ENCODE measurements at places on chromosomes 6 and 20. TPM values are rescaled to one million over a fixed set of nuclear protein-coding genes. Genes with fewer than 3 reads are reported as not detected.

PSORS1C2 gene
- not detected for total RNA-seq

CDH4 gene
- under 0.01 TPM for total RNA-seq

PTPRT gene
- under 0.01 TPM for total RNA-seq

GLP1R gene
- total RNA-seq, result 0.14 TPM

EBF4 gene
- 31.0 TPM for total RNA-seq

SIRT5 gene
- total RNA-seq, result 8.4 TPM

KIAA1755 gene
- 13.9 TPM for total RNA-seq

GRCh38 chr20:3812259-3812681 lies 8.1 kb upstream of the AP5S1 start:
- peak overlapping the region; percentile 86 for H3K27ac ChIP-seq
- no peaks in the 10 kb centered on the region for H3K36me3 ChIP-seq
- peak; percentile 64 for DNase-seq
- H3K4me3 ChIP-seq, result no peak overlapping the region
- peaks cover 50% of the 10 kb centered on the region for H3K4me1 ChIP-seq
- H3K27me3 ChIP-seq, result no peaks in the 10 kb centered on the region

DNA sequence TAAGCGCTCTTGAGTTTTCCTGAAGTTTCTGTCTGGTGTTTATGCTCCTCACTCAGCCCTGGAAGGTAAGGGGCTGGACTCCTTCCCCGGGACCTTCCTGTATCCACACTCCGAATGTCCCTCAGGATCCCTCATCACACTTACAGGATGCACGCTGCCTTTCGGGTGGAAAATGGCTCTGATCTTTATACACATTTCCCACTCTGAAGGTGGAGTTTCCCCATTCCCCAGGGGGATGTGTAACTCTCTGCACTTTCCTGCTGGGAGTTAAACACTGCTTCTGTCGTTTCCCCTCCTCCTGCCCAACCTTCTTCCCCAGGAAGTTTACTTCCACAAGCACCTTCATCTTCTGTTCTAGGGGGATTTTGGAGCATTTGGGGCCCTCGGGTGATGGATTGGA lies 17.1 kb upstream of the IGF2R start:
- H3K36me3 ChIP-seq, result no peaks in the 10 kb centered on the region
- H3K4me1 ChIP-seq, result no peaks in the 10 kb centered on the region
- H3K4me3 ChIP-seq, result no peak overlapping the region
- H3K27me3 ChIP-seq, result peaks cover 5% of the 10 kb centered on the region
- H3K27ac ChIP-seq, result no peak overlapping the region

DNA sequence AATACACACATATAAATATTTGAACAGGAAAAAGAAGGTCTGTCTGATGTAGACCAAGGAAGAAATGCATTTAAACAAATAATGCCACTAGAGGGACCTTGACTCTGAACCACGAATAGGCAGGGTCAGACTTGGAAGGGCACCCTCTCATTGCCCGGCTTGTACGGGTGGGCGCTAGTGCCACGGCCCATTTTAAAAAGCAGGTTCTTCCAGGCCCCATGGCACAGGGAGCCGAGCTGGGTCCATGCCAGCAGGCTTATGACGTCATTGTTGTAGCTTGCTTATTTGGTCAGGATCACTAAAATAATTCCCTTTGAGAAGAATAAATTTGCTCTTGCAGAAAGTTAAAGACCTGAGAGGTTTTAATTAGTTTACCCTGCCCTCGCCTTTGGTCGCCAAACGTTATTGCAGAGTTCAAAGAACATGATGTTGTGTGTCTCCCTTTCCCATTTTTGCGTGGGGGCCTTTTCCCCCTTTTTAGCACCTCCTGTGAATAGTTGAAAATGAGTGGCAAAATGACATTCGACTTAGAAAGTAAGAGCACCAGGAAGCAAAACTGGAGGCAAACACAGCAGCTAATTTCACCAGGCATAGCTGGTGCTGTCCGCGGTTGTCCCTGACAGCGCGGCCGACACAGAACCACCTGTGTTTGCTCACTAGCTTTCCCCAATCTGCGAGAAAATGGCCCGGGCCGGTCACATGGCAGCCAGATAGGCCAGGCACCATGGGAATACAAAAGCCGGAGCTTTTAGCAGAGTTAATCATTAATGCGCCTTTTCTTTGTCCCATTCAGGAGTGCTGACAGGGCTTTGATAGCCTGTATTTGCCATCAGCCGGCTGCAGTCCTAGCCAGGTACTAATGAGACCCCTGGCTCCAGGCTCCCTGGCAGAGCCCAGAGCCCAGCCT lies 93.8 kb downstream of the FOXA2 start:
- no peaks in the 10 kb centered on the region for H3K36me3 ChIP-seq
- H3K4me3 ChIP-seq, result no peak overlapping the region
- H3K27ac ChIP-seq, result no peak overlapping the region
- no peaks in the 10 kb centered on the region for H3K4me1 ChIP-seq
- peak; percentile 50 for DNase-seq

GRCh38 chr20:15487030-15487429 lies 1086.2 kb downstream of the KIF16B start:
- H3K4me1 ChIP-seq, result no peaks in the 10 kb centered on the region
- no peaks in the 10 kb centered on the region for H3K36me3 ChIP-seq
- no peak for DNase-seq
- H3K27me3 ChIP-seq, result no peaks in the 10 kb centered on the region

GRCh38 chr6:48417927-48418326 lies 306.9 kb upstream of the PTCHD4 start:
- no peaks in the 10 kb centered on the region for H3K4me1 ChIP-seq
- no peak for DNase-seq
- no peak overlapping the region for H3K27ac ChIP-seq
- H3K36me3 ChIP-seq, result no peaks in the 10 kb centered on the region

DNA sequence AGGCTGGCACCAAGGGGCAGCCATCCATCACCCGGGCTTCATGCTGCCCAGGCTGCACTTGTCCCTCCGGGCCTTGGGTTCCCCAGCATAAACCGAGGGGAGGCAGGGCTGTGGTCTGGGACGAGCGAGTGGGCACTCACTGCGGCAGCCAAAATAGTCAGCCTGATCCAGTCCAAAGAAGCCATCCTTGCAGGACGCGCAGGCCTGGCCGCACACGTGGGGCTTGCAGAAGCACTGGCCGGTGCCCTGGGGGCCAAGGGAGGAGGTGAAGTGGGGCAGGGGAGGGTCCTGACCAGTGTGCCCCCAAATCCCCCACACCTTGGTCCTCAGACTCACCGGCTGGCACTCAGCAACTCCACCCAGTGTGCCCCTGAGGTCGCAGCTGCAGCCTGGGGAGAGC lies 32.1 kb downstream of the ADRM1 start:
- no peaks in the 10 kb centered on the region for H3K27me3 ChIP-seq
- H3K4me1 ChIP-seq, result no peaks in the 10 kb centered on the region
- peaks cover 82% of the 10 kb centered on the region for H3K36me3 ChIP-seq
- no peak for DNase-seq
- no peak overlapping the region for H3K4me3 ChIP-seq
- no peak overlapping the region for H3K27ac ChIP-seq

DNA sequence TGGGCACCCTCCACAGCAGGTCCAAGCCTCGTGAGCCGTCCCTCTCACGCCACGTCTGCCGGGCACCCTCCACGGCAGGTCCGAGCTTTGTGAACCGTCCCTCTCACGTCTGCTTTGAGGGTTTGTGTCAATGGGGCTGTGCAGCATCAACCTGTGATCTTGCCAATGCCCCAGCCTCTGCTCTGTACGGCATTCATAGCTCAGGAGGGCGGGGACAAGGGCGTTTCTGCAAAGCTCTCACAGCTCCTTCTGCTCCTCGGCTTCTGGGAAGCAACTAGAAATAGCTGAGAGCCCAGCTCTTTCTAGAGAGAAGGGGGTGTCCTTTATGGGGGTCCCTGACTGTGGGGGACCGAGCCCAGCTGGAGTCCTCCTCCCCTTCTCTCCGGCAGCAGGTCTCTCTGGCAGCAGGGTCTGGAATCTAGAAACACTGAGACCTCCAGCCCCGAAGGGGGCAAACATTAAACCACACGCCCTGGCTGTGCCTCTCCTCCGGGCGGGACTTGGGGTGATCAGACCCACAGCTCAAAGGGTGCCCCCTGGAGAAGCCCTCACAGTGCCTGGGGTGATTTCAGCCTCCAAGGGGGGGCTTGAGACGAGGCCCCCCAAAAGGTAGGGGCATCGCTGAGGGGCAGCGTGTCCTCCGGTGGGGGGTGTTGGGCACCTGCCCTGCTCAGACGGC lies 41.2 kb upstream of the CHRNA4 start:
- no peaks in the 10 kb centered on the region for H3K4me1 ChIP-seq
- no peak overlapping the region for H3K4me3 ChIP-seq
- DNase-seq, result no peak
- H3K36me3 ChIP-seq, result no peaks in the 10 kb centered on the region
- H3K27me3 ChIP-seq, result peaks cover 5% of the 10 kb centered on the region
- no peak overlapping the region for H3K27ac ChIP-seq

GRCh38 chr6:106173124-106173879 lies 87.2 kb downstream of the PRDM1 start:
- H3K27ac ChIP-seq, result no peak overlapping the region
- H3K36me3 ChIP-seq, result no peaks in the 10 kb centered on the region
- no peaks in the 10 kb centered on the region for H3K4me1 ChIP-seq
- DNase-seq, result no peak
- no peaks in the 10 kb centered on the region for H3K27me3 ChIP-seq
- H3K4me3 ChIP-seq, result no peak overlapping the region

GRCh38 chr6:146281651-146282362 lies 252.9 kb downstream of the GRM1 start:
- no peak overlapping the region for H3K4me3 ChIP-seq
- DNase-seq, result no peak
- H3K4me1 ChIP-seq, result no peaks in the 10 kb centered on the region

GRCh38 chr20:31806564-31807355 lies 12.4 kb upstream of the MYLK2 start:
- DNase-seq, result no peak
- no peaks in the 10 kb centered on the region for H3K36me3 ChIP-seq
- H3K4me3 ChIP-seq, result no peak overlapping the region
- H3K27ac ChIP-seq, result no peak overlapping the region

- H3K36me3 ChIP-seq, result no peaks in the 10 kb centered on the region
- no peaks in the 10 kb centered on the region for H3K27me3 ChIP-seq
- H3K27ac ChIP-seq, result no peak overlapping the region
Observed at GRCh38 chr6:78308025-78308424, 559.3 kb upstream of the IRAK1BP1 start.

DNA sequence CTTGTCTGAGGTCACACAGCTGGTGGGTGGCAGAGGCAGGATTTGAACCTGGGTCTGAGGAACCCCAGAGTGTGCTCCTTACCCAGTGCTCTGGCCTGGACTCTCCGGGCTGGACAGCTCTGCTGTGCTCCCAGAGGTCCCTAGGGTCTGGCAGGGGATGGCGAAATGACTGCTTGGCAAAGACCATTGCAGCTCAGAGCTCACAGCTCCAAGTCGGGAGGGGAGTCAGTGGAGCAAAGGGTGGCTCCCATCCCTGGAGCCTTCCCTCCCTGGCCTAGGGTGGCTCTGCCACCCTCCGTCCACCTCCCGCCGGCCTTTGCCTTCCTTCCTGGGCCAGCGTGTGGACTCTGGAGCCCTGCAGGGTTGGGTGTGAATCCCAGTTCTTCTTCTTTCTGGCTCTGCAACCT lies 17.5 kb downstream of the CEBPB start:
- H3K27me3 ChIP-seq, result no peaks in the 10 kb centered on the region
- H3K4me1 ChIP-seq, result no peaks in the 10 kb centered on the region
- H3K36me3 ChIP-seq, result no peaks in the 10 kb centered on the region
- H3K4me3 ChIP-seq, result no peak overlapping the region
- no peak for DNase-seq
- H3K27ac ChIP-seq, result no peak overlapping the region

DNA sequence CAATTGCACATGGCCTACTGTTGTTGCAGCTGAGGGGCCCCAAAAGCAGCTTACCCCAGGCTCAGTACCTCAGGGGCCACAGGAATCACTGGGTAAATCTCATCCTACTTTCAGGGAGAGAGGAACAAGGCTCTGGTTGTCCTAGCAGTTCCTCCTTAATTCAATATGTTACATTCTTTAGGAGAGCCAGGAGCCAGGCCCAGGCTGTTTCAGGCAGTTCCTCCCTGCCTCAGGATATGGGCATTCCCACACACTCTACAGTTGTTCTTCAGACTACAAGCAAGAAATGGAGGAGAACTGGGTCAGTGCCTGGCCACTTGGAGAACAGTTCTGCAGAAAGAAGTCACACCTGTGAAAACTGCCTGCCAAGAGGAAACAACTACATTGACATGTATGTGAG lies 9.6 kb upstream of the BTN3A2 start:
- no peaks in the 10 kb centered on the region for H3K36me3 ChIP-seq
- DNase-seq, result no peak
- H3K27ac ChIP-seq, result no peak overlapping the region
- no peaks in the 10 kb centered on the region for H3K27me3 ChIP-seq

DNA sequence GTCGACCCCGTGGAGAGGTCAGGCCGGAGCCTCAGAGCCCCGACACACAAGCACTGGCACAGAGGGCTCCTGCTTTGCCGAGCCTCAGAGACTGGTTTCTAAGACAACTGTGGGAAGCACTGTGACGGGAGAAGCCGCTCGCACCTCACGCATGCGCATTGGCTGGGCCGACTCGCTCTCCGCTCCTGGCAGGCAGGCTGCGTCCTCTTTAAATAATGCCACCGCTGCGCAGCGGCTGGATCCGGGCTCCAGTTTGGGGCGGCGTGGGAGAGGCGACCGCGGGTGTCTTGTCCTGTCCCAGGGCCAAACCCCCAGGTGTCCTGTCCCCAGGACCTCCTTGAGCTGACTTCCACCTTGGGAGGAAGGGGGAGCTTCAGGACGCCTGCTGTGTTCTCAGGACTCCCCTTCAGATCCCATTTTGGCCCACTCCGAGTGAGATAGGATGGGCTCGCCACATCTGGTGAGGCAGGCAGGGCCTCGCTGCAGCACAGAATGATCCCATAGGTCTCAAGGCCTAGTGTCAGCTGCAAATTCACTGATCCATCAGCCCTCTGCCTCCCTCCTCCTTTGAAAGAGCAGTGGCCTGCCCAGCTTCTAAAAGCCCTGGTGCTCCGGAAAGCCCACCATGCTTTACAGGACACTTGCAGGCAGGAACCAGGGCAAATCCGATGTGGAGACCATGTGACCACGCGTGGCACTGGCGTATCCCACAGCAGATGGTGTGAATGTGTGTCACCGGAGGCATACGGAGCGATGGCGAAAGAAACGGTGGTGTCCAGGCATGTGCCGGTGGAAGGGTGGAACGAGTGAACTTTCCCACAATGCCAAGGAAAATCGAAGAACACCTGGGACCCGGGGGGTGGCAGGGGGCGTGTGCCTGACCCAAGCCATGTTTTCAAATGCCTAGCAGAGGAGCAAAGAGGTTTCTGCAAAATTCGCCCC lies 169.3 kb upstream of the ZNF337 start:
- H3K36me3 ChIP-seq, result no peaks in the 10 kb centered on the region
- peak; percentile 85 for DNase-seq
- peak overlapping the region; percentile 13 for H3K4me3 ChIP-seq
- no peak overlapping the region for H3K27ac ChIP-seq

Data from sigmoid colon (tissue), 7 donors.